Stimulated activated CD8-positive, alpha-beta memory T cell treated with anti-CD3 and anti-CD28 coated beads, Interleukin-7, amount 100 ng/mL, for 1 hour (primary cell): ENCODE measurements at places on chromosomes 4 and X.

- no peak for DNase-seq
These were observed 347 bp downstream of the AMTN start for GRCh38 chr4:70518716-70519115.

DNA sequence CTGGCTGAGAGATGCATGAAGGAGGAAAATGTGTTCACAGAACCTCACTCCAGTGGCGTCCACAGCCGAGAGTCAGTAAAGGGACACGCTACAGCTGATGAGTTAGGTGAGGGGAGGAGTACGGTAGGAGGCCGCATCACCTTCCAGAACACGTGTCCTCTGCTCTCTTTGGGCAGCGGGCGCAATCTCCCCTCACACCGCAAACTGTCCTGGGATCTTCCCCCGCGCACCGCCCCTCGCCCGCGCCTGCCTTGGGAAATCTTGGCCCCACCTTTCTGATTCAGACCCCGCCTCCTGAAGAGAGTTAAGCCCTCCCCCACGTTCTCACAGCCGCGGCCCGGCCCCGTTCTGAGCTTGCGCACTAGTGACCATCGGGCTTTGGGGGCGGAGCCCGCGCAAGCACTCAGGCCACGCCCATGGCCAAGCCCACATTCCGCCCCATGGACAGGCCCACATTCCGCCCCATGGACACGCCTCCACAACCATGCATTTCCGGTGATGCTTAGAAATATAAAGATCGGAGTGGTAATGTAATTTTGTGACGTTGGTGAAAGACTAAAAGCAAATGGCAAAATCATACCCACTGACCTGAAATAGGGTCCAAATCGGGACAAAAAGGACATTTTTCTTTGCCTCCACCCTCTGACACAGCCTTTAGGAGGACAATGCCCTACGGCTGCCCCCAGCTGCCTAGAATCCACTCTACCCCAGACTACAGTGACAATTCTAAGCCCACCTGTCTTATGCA is 13.3 kb downstream of the SMIM10 start:
- peak; percentile 67 for DNase-seq

GRCh38 chr4:119593698-119594097 is 34.9 kb downstream of the PDE5A start:
- no peak for DNase-seq

DNA sequence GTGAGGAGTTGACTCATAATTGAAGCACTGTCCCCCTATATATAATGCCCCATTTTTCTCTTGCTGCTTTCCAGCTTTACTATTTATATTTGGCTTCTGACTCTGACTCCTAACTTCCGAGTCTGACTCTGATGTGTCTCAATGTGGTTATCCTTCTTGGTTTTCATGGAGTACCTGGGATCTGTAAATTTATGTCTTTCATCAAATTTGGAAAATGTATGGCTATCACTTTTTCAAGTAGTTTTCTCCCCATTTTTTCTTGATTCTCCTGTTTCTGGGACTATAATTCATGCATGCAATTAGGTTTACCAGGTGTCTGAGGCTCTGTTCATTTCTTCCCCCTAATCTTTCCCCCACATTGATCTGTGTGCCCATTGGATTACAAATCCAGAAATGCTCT is 156.8 kb upstream of the SFRP2 start:
- DNase-seq: no peak

GRCh38 chr4:93431371-93431770 is 397.2 kb upstream of the ATOH1 start:
- DNase-seq: no peak

DNA sequence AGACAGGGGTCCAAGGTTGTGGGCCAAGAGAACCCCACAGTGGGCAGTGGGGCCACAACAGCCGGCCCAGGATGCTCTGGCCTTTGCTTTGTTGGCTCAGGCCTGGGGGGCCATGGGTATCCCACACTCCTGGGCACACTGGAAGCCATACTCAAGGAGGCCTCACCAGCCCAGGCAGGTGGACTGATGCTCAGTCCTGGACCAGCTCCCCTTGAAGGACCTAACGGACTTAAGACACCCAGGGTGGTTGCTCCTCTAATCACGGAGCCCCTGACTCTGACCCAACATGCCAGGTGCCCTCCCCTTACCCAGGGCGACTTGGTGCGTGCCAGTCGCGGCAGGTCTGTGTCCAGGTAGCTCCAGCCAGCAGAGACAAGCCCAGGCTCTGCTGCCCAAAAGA is 50.8 kb downstream of the ZFYVE28 start:
- no peak for DNase-seq

GRCh38 chr4:11037637-11038036 is 353.1 kb upstream of the CLNK start:
- DNase-seq: no peak

- DNase-seq: no peak
These were observed 3.4 kb upstream of the USP53 start for GRCh38 chr4:119209077-119209476.

- DNase-seq: no peak
These were observed 786 bp upstream of the ZFX start for GRCh38 chrX:24148535-24149350.

DNA sequence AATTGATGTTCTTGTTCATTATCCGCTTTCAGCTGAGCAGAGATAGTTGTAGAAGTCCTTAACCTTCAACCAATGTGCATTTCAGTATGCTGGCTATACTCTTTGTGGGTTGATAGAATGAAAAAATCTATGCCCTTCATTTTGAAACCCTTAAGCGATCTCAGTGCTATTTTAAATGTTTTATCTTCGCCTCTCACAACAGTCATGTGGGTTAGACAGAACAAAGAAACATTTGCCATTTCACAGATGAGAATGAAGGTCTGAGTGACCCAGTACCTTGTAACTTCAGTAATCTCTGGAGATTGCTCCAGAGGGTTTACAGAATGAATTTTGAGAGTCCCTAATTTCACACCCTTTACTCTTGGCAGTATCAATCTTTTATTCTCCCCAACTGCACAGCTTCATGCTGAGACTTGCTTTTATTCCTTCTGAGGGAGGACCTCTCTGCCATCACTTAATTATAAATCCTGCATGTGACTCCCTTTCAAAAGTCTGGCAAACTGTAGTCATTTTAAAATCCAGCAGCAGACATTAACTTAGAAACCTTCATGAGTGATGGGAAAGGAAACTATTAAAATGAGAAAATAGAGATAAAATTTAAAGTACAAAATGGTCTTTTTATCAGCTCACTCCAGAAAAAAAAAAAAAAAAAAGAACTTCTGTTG is 921.5 kb downstream of the RAB28 start:
- no peak for DNase-seq

DNA sequence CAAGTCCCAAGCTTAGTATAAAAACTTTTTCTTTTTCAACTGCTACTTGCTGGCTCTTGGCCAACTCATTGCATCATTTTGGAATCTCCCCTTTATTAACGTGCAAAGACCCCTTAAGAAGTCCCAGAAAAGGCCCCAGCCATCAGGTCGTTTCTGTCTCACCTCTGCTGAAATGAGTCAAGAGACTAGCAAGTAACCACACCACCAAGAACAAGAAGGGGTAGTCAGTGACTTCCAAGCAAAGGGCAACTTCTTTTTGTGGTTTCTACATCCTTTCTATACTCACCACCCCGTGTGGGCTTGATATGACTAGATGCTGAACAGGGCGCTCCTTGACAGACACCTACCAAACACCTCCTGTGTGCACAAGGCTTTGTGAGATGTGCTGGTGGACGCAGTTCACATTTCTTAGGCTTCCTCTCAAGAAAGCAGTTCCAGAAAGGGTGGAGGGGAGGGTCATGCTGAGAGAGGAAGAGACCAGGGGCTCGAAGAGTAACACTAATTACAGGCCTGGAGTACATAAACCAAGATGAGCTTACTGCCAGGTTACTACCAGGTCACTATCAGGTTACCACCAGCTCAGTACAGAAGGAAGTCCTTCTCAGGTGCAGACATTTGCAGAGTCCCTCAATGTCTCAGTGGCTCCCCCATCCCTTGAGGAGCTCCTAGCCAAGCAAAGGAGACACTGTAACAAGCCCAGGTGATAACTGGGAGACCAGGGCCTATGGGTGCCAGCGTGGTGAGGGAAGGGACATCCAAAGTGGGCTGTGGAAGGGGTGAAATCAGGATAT is 19.3 kb downstream of the JAKMIP1 start:
- no peak for DNase-seq

DNA sequence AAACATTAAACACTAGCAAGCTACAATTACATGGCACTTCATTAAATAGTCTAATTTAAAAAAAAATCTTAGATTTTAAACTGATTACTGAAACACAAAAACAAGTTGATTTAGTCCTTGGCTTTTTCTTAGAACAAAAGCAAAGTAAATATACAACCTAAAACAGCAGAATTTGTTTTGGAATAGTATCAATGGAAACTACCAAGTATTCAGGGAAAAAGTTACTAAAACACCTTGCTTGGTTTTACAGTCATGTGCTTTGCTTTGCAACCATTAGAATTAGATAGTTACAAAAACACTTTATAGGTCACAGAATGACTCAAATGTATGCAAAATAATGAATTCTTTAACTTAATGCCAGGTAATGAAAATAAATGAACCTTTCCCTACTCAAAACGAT is 105.3 kb downstream of the CNOT6L start:
- no peak for DNase-seq

- no peak for DNase-seq
These were observed 209.3 kb downstream of the UGT8 start for GRCh38 chr4:114807759-114808404.

DNA sequence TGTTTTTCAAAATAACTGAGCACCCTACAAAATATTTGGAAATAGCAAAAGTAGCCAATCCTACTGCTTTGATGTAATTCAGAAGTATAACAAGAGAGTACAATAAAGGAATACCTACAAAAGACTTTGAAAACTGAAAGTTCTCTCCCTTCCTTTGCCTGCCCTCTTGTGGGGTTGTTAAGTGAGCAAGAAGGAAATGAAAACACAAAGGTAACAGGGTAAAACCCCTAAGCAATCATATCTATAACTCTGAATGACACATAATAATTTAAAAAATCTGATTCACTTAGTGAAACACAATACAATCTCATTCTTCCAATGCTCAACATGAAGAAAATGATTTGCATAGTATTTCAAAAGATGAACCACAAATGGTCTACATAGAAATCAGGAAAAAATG is 98.2 kb downstream of the FRYL start:
- DNase-seq: no peak

DNA sequence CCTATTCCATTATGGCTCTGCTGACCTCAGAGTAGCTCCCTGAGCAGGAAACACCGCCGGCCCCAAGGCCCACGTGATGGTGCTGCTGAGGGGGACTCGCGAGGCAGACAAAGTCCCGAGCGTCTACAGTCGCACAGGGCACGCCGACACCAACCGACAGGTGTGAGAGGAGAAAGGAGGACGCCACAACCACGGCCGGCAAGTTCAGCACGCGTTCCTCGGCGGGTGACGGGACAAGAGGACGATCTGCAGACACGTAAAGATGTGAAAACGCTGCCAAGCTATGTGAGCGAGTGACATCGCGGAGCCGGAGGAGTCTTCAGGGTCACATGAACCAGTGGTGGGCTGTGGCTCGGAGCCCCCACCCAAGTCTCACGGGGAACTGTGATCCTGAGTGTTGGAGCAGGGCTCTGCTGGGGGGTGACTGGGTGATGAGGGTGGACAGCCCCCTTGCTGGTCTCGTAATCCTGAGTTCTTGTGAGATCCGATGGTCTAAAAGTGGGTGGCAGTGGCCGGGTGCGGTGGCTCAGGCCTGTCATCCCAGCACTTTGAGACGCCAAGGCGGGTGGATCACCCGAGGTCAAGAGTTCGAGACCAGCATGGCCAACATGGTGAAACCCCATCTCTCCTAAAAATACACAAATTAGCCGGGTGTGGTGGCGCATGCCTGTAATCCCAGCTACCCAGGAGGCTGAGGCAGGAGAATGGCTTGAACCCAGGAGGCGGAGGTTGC is 34.0 kb downstream of the PPP2R3B start:
- no peak for DNase-seq

- DNase-seq: peak; percentile 47
These were observed at the start of gene PLP2 for GRCh38 chrX:49171752-49172279. PLP2 (plus strand) TSS chrX:49171898; CDS start chrX:49172001, 103 bp downstream.

- DNase-seq: no peak
These were observed 81.3 kb downstream of the STOX2 start for GRCh38 chr4:183986291-183986970.

DNA sequence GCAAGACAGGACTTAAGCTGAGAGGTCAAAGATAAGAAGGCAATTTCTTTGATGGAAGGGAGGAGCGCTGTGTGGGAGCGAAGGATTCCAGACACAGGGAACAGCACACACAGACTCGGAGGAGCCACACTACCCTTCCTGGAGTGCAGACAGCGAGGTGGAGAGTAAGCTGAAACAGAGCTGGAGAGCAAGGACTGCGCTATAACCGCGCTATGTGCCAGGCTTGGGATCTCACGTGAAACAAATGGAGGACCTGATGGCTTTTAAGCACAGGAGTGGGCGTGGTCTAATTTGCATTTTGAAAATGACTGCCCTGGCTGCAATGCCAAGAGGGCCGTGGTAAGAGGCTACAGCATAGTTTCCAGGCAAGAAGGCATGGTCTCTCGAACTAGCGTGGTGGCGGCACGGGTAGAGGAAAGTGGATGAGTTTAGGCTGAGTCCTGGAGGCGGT is 113.9 kb upstream of the SORBS2 start:
- no peak for DNase-seq

DNA sequence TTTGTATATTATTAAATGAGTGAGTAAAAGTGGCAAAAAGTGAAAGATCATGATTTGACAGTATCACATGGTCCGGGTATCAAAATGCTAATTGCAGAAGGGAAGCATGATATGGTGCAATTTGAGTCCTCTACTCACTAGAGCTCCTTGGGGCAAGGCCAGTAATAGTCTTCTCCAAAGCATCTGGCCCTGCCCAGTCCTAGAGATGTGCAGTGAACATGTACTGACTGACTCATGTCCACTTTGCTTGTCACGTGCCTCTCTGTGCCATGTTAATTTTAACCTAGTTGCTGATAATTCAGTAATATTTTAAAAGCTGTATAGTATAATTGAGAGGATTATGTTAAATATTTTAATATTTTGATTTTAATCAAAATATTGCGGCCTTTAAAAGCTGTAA is 54.6 kb upstream of the TENM3 start:
- no peak for DNase-seq

GRCh38 chr4:156970501-156971164 is 966 bp downstream of the PDGFC start:
- DNase-seq: no peak

- DNase-seq: no peak
These were observed 381.0 kb upstream of the TRAM1L1 start for GRCh38 chr4:117466388-117466787.

DNA sequence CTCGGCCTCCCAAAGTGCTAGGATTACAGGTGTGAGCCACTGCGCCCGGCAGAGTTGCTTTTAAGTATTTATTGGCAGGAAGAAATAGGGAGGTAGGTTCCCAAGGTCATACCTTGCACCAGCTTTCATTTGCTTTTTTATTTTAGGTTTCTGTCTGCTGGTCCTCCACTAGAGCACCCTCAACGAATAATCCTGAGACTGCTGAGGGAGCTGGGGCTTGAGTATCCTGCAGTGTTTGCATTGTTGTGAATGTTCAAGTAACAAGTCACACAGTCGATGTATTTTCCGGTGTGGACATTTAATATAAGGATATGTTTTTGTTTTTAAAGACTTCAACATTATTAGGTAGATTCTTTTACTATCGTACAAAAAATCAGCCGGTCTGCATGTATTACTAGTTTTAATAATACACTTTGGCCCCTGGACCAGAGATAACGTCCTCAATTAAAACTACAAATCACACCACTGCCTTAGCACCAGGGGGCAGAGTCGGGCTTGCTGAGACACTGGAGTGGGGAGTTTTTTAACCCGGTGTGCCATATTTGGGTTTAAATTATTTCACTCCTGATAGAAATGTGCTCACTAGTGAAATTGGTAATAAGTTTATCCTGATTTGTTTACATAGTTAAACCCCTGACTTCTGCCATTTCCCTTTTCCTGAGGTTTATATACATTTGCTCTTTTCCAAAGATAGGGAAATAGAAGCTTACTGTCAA is 11.6 kb downstream of the SMIM20 start:
- no peak for DNase-seq

- DNase-seq: no peak
These were observed 49.9 kb upstream of the MND1 start for GRCh38 chr4:153294631-153295030.
